ENCODE measurements at places on chromosomes 3 and 15.

DNA sequence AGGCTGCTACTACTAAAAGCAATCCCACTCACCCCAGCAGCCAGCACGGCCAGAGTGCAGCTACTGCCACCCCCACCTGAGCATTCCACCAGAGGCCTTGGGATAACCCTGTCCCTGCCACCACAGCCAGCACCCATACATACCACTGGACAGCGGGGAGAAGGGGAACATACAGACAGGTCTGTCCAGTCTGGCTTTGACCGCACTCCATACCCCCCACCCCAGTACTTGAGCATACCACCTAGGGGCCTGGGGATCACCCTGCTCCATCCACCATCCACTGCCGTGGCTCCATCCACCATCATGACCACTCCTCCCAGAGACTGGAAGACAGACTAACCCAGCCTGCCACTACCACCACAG lies 210.1 kb downstream of the ATP8B4 start:
- no peak for DNase-seq

DNA sequence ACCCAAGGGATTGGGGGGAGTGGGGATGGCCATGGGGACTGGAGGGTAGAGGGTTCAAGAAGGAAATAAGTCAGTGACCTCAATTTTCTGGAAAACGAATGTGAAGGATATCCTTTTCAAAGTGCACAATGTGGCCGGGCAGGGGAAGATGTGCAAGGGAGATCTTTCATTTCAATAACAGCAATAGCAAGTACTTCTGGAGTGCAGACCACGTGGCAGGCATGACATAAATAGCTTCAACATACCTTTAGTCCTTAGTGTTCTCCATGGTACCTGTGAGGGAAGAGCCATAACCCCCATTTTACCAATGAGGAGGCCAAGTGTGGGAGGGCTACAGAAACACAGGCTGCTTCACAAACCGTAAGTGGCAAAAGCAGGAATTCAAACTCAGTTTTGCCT lies 138.7 kb downstream of the FOXP1 start:
- DNase-seq = no peak

DNA sequence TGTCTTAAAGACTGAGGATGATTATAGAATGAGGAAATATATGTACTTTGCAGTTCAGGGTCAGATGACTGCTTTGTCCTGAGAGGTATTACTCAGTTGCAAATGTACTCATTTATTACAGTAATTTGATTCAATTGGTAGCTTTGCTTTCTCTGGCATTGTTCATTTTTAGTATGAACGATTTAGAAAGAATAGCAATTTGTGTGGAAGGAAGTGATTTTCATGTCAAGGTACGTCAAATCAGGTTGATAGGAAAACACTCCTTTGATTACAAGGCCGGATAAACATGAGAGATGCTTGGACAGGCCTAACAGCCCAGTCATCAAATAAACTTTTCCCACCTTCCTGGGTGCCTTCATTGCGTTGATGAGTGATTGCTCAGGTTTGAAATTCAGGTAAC lies 53.8 kb downstream of the UNC13C start:
- no peak for DNase-seq

GRCh38 chr3:177351757-177352158 lies 154.5 kb upstream of the TBL1XR1 start:
- DNase-seq = no peak

GRCh38 chr3:59677747-59678702 lies 628.2 kb upstream of the CFAP20DC start:
- no peak for DNase-seq

- DNase-seq = no peak
Measured at GRCh38 chr3:127206154-127206553, 13.2 kb downstream of the PRR23E start.

- no peak for DNase-seq
Measured at GRCh38 chr15:39594446-39595337, 13.8 kb downstream of the THBS1 start.

- no peak for DNase-seq
Measured at GRCh38 chr3:195101927-195102608, 168.9 kb downstream of the XXYLT1 start.

DNA sequence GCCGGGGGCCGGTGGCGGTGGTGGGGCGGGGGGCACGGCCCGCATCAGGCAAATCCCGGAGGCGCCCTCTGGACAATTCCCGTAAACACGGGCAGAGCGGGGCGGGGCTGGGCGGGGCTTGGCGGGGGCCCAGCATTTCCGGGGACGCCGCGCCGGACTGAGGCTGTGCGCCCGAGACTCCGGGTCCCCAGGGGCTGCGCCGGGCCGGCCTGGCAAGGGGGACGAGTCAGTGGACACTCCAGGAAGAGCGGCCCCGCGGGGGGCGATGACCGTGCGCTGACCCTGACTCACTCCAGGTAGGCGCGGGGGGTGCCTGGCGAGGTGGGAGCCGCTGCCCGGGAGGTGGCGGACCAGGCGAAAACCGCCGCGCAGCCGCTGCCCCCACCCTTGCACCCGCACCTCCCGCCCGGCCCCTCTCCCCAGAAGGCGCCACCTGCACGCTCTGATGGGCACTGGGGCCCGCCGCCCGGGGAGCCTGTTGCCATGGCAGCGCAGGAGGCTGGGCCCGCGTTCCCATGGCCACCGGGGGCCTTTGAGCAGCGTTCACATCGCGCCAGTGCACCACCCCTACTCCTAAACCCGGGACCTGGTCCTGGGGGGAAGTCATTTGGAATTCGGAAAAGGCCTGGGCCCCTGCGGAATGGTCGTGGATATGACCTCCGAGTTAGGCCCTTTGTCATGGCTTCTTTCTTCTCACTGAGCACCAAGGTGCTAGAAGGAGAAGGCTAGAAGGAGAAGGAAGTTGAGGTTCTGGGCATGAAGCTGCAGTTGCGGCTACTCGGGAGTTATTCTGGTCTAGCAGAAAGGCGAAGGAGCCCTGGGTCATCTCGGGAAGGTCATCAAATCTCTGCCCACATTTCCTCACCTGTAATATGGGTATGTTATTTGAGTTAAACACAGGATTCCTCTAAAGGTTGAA lies 16.1 kb upstream of the SEMA4B start:
- DNase-seq = no peak

- no peak for DNase-seq
Measured at GRCh38 chr3:32544894-32545293, 25.8 kb downstream of the DYNC1LI1 start.

GRCh38 chr15:62316413-62317060 lies 151.5 kb upstream of the C2CD4B start:
- DNase-seq = no peak

GRCh38 chr15:47496343-47497185 lies 220.7 kb upstream of the SEMA6D start:
- DNase-seq = no peak

GRCh38 chr15:92938387-92938786 lies 38.3 kb downstream of the CHD2 start:
- no peak for DNase-seq

DNA sequence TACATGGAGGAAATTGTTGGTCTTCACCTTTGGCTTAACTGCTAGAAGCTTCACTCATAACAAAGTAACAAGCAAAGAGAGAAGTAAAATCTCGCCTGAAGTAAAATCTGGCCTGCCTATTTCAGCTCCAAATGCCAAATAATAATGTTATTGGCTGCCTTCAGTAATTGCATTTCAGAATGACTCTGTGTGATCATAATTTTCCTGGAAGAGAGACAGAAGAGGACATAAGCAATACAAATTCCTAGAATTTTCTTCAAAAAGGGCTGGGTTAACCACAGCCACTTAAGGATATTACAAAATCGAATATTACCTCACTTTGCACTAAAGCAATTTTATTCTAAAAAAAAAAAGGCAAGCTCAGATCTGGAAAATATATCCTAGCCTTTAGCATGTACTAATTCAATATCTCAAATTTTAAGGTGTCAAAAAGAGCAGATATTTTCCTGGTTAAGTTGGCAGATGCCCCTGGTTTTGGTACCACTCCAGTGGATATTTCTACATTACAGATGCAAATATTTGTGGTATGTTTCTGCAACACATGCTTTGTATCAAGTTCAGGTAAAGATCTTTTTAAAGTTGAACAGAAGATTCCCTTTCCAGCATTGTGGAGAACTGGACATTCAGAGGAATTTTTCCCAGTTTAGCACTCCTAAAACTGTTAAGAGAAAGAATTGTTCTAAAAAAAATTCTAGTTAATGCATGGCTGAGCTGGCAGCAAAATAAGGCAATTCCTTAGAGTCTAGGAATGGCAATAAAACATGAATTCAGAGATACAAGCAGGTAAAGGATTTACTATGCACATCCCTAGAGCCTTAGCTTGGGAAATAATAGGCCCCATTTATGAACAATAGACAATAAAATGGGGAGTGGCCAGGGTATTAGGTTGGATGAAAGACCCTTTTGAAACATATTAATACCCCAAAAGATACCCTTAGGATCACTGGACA lies 116.7 kb downstream of the STAC start:
- no peak for DNase-seq

- no peak for DNase-seq
Measured at GRCh38 chr15:32904448-32904847, 186.6 kb downstream of the GREM1 start.

DNA sequence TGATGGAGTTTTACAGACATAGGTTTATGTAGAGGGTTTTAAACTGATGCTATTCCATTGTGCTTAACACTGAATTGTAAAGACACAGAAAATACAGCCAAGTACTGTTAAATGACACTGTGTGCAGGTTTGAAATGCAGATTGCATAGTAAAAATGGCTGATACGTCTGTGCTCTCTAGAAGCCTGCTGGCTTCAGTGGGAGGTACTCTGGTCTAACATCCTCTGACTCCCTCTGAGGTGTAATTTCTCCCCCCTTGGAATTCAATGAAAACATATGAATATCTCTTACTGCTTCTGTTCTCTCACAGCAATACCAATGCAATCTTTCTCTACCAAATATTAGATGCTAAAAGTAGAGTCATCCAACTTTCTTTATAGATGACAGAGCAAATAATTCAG lies 176.6 kb downstream of the SLC9A9 start:
- no peak for DNase-seq

DNA sequence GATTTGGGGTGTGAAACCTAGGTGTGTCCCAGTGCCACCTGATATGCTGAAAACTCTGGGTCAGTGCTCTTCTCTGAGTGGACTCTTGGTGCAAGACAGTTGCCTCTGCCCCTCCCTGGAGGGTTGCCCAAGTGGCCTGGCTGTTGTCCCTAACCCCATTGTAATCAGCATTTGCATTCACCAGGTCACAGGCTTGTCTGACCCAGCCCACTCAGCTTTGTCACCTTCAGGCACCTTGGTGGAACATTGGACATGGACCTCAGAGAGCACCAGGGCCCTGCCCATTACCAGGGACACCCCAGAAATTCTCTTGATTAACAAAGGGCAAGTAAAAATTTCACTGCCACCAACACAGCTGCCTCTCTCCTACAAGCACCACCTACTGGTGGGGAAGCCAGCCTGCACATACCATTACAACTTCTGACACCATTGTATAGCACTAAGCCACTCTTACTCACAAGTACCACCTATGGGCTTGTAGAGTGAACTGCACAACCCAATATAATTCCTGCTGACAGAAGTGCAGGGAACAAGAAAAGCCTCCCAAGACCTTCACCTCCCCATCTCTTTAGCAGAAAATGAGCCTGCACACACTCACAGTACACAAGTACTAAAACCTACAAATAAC lies 324.6 kb downstream of the EPHA6 start:
- no peak for DNase-seq

DNA sequence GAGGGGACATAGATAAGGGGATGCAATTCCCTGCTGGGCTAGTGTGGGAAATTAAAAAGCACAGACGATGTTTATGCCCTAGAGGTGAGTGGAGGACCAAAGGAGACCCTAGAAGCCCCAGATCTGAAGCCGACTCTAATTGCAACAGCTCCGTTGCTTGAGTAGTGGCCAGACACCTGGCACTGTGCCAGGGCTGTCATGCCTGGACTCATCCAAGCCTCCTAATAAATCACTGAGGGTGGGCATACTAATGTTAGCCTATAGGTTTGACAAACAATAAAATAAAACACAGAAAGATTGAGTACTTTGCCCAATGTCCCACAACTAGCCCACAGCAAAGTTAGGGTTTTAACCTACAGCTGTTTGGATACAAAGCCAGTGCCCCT lies 25.4 kb upstream of the MRPS22 start:
- no peak for DNase-seq

DNA sequence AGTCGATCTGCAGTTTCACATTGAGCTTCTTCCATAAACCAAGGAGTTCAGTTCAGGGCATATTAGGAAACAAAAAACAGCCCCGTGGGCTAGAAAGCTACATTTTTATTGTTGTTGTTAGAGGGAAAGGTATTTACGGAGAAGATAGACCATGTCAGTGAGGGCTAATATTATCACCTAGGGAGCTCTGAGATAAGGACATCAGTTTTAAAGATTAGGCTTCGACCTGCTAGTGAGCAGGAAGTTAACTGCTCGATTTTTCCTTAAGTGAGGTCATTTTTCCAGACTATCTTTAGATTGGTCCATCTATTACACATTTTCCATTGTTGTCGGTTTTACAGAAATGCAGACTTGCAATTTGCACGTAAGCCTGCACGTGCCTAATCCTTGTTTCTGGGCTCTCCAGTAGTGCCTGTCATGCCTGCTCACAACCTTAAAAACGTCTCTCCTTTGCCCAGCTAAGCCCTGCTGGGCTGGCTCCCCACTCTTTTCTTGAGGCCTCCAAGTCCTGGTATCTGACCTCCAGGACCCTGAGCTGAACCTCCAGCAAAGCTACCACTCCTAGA lies 72.6 kb downstream of the MTHFS start:
- no peak for DNase-seq

DNA sequence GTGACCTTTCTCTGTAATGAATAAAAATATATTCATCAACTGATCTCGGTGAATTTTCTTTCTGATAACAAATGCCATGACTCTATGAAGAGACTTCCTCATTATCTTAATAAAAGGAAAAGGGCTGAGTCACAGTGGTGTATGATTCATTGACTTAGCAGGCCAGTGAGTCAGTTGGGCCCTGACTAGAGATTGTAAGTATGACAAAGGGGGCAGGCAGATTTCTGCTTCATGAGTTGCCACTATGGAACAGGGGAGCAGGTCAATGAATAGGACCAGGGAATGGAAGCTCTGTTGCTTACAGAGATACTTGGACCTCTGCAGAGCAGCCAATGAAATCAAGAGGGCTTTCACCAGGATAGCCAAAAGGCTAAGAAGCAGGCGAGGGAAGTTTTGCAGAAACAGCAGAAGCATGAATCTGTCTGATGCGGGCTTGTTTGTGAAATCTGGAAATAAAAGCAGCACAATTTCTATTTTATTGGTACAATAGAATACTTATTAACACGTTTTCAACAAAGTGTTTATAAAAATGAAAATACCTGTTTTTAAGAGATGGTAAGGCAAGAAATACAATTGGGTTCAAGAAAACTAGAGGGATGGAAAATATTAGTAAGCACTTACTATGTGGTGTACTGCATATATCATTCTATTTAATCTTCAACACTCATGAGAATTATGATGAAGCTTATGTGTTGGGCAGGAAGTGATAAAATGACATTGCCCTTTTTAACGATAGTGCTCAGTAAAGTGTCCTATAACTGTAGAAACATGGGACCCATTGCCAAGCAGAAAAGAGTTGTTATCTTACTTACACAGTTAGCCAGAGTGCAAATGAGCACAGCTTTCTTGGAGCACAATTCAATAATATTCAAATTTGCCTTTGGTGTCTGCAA lies 169.8 kb upstream of the MYRIP start:
- no peak for DNase-seq
